Coronary artery (tissue), 2 donors: ENCODE measurements at places on chromosomes 12 and 14.

DNA sequence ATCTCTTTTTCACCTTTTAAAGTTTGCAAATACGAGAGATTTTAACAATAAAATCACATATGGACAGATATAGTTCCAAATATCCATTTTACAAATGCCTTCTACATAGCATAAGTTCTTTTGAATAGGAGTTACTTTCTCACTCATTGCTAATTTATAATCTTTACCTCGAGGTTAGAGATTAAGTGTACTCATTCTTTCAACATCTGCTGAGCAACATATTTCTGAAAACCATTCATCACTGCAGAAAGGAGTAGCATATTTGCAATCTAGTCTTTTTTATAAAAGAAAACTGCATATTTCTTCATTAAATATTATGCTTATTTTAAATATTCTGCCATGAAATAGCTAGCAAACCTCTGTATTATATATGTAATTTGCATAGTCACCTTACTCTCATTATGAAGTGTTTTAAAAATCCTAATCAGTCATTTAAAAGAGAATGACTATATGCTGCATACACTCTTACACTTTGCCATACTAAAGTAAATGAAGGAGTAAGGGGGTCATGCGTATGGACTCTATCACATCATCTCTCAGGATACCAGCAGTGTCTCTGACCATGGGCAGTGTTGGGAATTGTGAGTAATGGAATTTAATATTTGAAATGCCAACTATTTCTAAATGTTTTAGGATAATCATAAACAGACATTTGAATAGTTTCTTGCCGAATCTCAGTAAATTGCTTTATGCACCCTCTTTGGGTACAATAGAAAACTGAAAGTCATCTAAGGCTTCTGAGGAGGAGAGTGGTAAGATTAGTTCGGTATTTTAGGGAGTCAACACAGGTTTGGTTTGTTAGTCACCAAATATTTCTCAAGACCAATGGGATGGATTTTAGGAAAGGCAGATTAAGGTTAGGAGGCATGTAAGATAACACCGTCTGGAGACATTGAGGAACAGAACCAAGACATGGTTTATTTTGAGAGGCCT, 524.8 kb upstream of the ATP2B1 start:
- DNase-seq: no peak

GRCh38 chr12:65672441-65672840, 151.8 kb upstream of the HMGA2 start:
- DNase-seq: no peak

DNA sequence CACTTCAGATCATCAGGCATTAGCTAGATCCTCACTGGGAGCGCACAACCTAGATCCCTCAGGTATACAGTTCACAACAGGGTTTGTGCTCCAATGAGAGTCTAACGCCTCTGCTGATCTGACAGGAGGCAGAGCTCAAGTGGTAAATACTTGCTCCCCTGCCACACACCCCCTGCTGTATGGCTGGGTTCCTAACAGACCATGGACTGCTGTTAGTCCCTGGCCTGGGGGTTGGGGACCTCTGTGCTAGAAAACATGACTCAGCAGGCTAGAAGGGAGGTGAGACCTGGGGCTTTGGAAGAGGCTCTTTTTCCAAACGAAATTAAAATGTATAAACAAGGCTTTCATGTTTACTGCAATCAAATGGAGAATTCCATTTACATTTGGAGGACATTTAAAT, 691.1 kb downstream of the FLRT2 start:
- no peak for DNase-seq

DNA sequence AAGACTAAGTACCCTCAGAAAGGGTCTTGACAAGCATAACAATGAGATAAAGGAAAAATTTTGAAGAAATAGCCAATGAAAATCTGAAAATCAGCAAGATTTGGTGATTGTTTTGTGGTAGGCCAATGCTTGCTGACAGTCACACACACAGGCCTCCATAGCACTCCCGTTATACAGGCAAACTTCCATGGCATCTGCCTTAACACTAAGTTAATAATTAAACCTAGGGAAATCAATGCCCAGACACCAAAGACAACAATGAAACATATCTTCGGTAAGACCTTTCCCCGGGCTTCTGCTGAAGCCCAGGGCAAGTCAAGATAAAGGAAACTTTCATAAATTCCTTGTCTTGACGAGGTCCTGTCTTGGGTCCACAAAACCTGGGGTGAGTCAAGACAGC, 18.6 kb upstream of the RERGL start:
- DNase-seq: no peak

DNA sequence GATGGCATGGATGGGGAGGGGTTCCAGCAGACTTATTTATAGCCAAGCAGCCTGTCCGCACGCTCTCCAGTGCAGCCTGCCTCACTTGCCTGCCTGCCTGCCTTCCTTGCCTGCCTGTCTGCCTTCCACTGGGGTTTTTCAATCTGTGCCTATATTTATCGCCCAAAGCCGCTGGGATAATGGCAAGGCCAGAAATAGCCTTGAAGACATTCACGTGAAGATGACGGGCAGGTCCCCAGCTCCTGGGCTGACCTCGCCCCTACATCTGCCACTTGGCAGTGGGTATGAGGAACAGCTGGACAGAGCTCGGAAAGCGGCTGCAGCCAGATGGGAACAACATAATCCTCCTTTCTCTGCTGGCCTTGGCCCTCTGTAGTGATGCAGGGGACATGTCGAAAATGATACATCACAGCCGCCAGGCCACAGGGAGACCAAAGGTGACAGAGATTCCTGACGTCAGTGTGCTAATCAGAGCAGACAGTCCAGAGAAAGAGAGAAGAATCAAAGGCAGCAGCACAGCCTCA, 53.3 kb downstream of the PITPNM2 start:
- no peak for DNase-seq

GRCh38 chr12:88958946-88959345, 378.7 kb upstream of the KITLG start:
- no peak for DNase-seq

DNA sequence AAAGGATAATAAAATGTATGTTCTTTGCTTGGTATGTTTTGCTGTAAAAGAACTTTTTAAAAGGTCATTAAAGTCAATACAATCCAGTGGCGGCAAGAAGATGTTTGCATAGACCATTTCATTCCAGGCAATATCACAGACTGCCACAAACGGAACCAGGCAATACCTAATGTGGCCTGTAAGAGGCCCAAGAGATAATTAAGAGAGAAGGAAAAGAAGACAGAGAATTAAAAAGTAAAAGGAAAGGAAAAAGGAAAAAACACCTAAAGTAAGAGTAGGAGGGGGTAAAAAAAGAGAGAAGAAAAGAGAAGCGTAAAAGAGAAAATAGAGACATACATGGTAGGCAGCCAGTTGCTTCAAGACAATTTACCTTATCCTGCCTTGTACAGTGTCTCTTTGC, 6.8 kb upstream of the ARHGAP5 start:
- DNase-seq: no peak

- DNase-seq: no peak
Measured at GRCh38 chr14:51180577-51180976, 59.5 kb upstream of the TMX1 start.
